ENCODE measurements at places on chromosomes 4 and X.

- no peak for DNase-seq
Measured at GRCh38 chr4:123564758-123565346, 168.3 kb downstream of the SPRY1 start.

- DNase-seq: peak; percentile 65
Measured at GRCh38 chrX:43958529-43958928, 14.7 kb downstream of the NDP start.

DNA sequence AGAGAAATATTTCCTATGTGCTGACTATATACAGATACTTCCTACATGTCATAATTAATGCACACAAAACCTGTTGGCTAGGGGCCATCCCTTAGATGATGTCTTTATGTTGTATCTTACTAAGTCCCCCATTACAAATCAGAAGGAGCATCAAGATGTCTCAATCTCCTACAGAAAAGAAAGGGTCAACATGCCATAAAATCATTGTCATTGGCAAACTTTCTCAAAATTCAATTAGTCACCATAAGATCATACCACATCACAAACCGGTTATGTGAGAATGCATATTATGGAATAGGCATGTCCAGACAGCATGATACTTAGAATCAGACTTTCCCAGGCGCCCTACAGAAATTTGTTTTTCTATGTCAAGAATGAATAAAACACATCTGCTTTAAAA is 175.2 kb upstream of the TET2 start:
- DNase-seq: no peak

DNA sequence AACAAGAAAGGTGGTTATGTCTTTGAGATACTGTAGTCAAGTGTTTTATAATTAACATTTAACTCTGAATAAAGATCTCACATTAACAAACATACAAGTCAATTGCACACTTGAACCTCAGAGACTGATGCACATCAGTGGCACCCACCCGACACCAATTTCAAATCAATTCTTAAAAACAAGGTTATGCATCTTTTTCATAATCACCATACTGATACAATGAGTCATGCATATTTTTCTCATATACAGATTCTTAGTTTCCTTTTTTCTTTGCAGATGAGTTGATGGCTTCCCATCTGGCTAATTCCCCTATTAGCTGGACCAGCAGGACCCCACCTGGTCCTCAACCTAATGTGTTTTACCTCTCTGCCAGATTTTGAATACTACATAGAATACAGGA is 136.2 kb upstream of the RPL34 start:
- no peak for DNase-seq

- DNase-seq: no peak
Measured at GRCh38 chr4:2928242-2929176, 34.7 kb downstream of the NOP14 start.

- DNase-seq: no peak
Measured at GRCh38 chr4:55323375-55323774, 22.7 kb upstream of the SRD5A3 start.

GRCh38 chrX:118594697-118595420 is 99.2 kb downstream of the DOCK11 start:
- DNase-seq: no peak

DNA sequence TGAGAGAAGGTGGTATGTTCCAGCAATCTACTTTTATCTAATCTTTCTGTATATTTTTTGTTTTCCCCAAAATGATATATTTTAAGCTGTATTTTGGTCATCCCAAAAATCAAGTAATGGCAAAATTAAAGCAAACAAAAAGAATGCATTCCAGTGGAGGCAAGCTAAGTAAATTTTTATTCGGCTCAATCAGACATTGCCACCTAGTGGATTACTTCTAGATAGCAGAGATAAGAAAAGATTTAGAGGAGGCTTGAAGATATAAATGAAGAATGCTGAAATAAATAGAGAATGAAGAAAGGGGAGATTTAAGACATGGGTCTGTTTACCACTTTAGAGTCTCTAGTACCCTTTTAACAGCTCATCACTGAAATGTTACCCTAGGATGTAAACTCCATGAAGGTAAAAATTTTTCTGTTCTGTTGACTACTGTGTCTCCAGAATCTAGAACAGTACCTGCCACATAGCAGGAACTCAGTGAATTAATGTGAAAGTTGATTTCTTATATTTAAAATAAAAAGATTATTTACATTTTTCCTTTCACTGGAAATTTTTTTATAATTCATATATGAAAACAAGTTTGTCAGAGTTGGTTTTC is 110.9 kb upstream of the ANK2 start:
- peak; percentile 41 for DNase-seq

GRCh38 chr4:162163892-162164759 is at the start of gene FSTL5:
Gene FSTL5 (minus strand): TSS chr4:162164000. CDS start chr4:162111396, 52,604 bp downstream.
- peak; percentile 93 for DNase-seq

GRCh38 chrX:136304493-136304892 is 3.7 kb downstream of the ADGRG4 start:
- no peak for DNase-seq

DNA sequence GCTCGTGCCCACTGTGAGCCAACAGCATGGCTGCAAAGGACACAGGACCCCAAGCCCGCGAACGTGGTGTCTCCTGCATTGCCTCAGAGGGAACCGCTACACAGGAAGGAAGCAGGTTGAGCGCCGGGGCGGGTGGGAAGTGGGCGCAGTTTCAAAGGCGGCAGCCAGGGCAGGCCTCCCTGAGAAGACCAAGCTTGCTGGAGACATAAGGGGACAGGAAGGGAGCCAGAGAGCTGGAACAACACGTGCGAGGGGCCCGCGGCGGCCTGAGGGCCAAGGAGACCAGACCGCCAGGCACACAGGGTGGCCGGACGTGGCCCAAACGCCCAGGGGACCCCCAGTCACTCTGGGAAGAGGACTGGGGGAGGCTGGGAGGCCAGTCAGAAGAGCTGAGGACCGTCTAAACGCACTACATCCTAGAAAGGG is 32.0 kb downstream of the CTBP1 start:
- DNase-seq: peak; percentile 70

DNA sequence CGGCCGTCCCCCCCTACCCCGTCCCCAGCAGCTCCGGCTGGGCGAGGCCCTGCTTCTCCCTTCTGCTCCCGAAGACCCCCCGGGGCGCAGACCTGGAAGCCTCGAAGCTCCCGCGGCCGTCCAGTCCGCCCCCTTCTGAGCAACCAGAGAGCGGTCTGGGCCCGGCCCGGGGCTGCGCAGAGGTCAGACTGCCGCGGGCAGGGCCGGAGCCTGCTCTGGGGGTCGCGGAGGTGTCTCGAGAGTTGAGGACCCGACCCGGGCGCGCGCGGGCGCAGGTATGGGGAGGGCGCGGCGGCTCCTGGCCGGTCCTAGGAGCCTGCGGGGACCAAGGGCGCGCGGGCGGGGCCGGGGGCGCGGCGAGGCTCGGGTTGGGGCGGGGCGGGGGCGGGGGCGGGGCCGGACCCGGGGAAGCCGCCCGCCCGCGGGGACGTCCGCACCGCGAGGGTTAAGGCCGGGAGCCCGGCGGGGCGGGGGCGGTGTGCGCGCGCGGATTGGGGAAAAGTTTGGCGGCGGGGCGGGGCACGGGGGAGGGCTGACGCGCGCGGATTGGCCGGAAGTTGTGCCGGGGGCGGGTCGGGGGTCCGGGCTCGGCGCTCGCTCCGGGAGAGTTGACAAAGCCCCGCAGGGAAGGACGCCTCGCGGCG is at the start of gene FGFRL1:
Gene FGFRL1 (plus strand): TSS at position 605 of the 644 bp plus-strand sequence. CDS start 860 bp downstream, outside the sequence.
- peak; percentile 55 for DNase-seq

DNA sequence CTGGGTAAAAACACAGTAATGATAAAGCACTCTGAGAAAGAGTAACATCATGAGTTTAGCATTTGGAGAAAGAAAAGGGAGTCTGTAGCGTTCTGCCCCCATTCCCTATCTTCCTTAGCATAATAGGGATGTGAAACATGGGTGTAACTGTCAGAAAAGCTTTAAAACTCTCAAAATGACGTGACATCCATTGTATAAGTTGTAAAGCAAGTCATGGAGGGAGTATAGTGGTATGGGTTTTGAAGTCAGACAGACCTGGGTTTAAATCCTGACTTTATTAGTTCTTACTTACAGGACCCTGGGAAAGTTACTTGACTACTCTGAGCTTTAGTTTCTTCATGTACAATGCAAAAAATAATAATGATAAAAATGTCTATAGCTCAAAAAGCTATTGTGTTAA is 17.1 kb downstream of the FBXO8 start:
- DNase-seq: no peak

- DNase-seq: no peak
Measured at GRCh38 chrX:129759576-129760061, 20.1 kb upstream of the SASH3 start.

DNA sequence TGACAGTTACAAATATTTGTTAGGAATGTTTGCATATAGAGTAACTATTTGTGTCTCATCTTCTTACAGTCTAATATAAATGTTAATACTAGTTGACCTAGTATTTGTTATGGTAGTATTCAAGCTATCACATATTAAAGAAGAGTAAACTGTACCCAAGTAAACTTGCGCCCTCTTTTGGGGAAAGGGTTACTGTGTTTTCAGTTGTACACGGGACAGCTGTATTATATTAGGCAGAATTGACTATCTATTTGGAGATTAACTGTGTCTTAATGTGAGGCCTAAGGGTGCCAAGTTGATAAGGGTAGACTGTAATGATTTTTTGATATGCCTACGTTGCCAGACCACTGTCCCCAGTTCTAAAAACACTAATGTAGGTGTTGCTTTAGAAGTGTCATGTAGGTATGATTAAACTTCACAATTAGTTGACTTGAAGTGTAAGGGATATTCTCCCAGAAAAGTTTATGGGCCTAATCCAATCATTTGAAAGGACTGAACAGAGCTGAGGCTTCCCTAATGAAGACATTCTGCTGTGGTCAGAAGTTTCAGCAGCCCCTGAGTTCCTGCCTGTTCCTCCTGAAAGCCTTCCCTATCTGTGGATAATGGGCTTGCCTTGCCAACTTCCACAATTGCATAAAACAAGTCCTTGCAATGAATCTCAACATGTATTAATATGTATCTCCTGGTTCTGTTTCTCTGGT is 172.8 kb upstream of the CXCL13 start:
- no peak for DNase-seq

DNA sequence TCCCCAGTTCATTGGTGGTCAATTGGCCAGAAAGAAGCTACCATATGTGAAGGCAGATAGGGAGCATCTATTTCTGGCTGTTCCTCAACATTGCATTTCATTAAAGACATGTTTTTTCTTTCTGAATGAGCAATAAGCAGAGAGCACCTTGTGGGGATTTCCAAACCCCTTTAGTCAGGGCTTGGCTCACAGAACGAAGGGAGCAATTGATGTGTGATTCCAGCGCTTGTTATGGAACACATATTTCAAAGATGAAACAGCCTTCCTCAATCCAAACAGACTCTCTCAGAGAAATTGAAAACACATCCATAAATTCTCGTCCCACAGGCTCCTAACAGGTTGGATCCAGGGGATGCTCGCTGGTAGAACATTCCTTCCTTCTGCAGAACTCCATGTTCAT is 84.1 kb downstream of the CLCN4 start:
- peak; percentile 46 for DNase-seq

DNA sequence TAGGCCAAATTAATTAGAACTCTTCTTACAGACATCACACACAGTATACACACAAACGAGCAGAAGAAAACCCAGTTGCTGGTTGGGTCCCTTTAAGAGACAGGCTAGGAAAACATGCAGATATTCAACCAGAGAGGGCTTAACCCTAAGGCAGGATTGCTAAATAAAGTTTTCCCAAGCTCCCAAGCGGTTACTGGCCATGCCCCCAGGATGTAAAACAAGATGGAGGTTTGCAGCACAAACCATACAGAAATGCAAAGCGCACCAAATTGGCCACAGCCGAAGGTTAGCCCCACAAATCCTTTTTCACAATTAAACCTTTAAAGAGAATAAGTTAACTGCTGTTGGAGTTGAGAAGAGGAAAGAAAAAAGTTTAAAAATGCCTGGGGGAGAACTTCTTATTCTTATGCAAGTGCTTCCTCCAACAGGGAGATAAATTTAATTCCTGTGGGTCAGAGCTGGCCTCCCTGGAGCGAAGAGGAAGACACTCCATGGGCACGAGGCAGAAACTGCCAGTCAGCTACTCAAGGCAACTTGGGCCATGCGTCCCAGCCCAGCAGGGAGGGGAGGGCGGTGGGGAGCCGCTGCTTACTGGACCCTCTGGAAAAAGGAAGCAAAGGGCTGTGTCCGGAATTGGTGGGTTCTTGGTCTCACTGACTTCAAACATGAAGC is 167.6 kb upstream of the ARSJ start:
- no peak for DNase-seq

GRCh38 chr4:12879496-12879895 is 604.6 kb downstream of the RAB28 start:
- no peak for DNase-seq

DNA sequence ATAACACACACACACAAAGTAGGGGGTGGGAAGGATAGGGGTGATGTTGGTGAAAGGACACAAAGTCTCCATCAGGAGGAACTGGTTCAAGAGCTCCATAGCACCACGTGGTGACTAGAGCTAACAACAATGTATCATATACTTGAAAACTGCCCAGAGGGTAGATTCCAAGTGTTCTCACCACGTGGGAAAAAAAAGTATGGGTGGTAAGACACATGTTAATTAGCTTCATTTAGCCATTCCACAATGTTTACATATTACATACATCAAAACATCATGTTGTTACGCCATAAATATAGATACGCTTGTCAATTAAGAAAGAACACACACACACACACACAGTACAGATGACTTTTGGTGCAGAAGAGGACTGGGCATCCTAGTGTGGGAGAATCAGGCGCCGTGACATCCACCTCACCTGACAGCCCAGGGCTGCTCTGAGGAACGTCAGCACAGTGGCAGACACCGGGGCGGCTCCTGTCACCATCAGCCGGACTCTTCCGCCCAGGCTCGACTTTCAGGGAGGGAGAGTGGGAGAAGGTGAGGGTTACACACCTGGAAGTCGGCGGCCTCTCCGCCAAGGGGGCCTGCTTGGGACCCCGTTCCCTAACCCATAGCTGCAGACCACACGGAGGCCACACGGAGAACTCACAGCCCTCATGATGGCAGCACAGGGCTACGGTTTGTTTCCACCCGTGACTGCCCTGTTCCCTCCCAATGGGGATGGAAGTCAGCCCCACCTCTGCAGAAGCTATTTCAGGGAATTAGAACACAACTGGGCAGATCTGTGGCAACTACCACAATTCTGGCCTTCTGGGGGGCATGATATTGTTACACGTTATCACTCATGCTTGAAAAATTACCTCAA is 31.8 kb upstream of the CENPU start:
- no peak for DNase-seq

DNA sequence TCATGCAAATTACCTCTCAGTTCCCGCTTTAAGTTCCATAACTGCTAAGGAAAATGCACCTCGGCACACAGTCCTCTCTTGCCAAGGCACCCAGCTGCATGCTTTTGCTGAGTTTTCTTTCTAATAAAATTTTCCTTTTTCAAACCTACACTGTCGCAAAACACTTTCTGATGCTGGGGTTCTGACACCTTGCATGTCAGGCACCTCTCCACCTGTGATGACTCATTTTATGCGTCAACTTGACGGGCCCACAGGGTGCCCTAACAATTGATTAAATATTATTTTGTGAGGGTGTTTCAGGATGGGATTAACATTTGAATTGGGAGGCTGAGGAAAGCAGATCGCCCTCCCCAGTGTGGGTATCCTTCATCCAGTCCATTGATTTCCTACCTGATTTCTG is 291.0 kb upstream of the STS start:
- no peak for DNase-seq

GRCh38 chr4:141705048-141705746 is 68.8 kb downstream of the IL15 start:
- no peak for DNase-seq

GRCh38 chr4:151302432-151302831 is 23.0 kb downstream of the SH3D19 start:
- DNase-seq: no peak

All from cerebellum (tissue), 4 donors.